ENCODE measurements at places on chromosomes 13 and 19.

DNA sequence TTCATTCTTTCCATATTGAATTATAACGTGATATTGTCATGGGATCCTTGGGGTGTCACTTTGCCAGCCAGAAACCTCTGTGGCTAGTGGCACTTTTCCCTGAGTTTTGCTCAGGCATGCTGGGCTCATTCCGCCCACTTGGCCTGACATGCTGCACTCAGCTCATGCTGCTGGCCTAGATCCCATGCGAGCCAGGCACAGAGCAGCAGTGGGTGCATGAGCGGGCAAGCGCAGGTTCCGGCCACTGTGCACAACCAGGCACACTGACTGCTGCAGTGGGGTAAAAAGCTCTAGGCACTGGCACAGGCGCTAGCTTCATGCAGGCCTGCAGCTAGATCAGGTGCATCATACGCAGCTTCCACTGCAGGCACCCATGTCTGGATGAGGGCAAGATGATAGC, 221.2 kb downstream of the MAB21L1 start:
- DNase-seq, result no peak

DNA sequence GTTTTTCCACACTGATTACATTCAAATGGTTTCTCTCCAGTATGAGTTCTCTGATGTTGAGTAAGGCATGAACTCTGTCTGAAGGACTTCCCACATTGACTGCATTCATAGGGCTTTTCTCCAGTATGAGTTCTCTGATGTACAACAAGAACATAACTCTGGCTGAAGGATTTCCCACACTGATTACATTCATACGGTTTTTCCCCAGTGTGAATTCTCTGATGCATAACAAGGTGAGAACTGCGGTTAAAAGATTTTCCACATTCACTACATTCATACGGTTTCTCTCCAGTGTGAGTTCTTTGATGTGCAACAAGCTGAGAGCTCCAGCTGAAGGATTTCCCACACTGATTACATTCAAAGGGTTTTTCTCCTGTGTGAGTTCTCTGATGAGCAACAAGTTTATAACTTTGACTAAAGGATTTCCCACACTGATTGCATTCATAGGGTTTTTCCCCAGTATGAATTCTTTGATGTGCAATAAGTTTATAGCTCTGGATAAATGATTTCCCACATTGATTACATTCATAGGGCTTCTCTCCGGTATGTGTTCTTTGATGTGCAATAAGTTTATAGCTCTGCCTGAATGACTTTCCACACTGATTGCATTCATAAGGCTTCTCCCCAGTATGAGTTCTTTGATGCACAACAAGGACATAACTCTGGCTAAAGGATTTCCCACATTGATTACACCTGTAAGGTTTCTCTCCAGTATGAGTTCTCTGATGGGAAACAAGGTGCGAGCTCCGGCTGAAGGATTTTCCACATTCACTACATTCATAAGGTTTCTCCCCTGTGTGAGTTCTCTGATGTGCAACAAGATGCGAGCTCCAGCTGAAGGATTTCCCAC, 23.5 kb downstream of the ZNF180 start:
- no peak for DNase-seq

- no peak for DNase-seq
Measured at GRCh38 chr13:34070544-34071303, 252.8 kb downstream of the RFC3 start.

DNA sequence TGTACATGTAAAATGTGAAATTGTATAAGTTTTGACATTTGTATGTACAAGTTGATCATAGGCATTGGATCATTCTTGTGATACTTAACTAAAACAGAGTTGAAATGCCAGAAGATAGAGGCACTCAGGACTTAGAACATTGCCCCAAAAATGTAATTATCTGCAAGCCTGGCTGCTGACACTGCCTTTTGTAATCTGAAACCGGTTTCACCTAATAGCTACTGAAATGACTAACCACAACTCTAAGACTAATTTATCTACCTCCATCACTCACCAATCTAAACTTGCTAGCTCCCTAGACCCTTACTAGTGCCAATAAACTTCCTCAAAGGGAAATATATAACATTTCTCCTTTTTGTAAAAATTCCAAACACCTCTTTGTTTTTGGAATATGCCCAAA, 2596.2 kb downstream of the PCDH9 start:
- DNase-seq, result no peak

GRCh38 chr13:113493315-113493951, 2.9 kb upstream of the DCUN1D2 start:
- DNase-seq, result peak; percentile 58

DNA sequence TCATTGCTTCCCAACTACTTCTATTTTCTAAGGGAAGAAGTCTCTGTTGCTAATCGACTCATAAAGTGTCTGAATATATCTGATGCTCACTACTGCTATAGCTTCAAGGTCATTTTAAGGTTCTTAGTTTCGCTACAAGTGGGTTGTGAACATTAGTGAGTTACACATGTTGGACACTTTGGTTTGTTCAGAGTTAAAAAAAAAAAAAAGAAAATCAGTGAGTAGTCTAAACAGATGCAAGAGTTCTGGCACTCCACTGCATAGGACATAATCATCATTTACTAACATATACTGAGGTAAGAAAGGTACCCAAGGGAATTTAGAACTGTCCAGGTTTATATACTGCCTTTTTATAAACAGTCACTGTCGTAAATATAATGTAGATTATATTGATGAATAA, 108.8 kb downstream of the KLF12 start:
- no peak for DNase-seq

DNA sequence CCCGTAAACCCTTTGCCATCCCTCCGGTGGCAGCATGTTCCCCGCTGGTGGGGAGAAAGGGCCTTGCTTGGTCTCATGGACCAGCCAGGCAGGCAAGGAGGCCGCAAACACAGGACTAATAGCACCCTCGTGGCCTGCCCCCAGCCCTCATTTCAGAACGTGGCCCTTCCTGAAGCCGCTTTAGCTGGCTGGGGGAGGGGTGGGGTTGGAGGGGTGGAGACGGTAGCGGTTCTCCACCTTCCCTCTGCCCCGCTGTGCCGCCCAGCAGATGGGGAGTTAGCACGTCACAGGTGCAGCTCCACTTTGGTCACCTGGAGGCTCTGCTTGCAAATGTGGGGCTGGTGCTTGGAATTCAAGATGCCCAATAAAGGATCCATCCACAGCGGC, 59.3 kb upstream of the URI1 start:
- no peak for DNase-seq

DNA sequence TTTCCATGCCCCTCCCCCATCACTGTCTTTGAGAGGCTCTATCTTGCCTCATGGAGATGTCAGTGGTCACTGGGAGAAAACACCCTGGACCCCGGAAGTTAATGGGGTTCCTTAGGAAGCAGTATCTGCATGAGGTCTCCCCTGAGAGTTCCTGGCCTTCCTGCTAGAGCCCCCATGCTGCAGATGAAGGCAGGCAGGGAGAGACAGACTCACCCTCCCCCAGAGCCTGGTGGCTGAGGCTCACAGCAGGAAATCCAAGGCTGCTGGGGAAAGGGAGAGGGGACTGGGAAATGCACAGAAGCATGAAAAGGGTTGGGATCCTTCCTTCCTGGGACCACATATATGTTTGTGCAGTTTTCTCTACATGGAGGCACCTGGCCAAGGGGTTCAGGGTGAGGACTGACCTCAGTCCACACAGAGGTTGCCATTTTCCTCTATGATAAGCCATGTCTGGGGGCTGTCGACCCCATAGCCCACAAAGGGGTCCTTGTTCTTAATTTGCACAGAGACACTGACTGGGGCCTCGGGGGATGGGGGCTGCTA, 95.4 kb downstream of the RNASEH2B start:
- DNase-seq, result no peak

GRCh38 chr19:15926484-15926883, 7.8 kb downstream of the CYP4F11 start:
- no peak for DNase-seq

DNA sequence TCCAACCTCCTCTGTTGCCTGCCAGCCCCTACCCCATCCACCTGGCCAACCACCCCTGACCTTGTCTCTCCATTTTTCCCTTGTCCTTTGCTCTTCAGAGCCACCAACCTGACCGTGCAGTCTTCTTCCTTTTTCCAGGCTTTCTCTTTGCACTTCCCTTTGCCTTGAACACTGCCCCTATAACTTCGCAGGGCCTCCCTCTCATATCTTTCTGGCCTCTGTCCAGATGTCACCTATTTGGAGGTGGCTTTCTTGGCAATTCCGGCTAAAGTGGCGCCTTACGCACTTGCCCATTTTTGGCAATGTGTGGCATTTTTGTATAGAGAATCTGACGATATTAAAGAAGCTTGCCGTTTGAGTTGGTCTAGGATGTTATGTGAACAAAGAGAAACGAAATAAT, 844 bp downstream of the ZNF543 start:
- DNase-seq, result no peak

DNA sequence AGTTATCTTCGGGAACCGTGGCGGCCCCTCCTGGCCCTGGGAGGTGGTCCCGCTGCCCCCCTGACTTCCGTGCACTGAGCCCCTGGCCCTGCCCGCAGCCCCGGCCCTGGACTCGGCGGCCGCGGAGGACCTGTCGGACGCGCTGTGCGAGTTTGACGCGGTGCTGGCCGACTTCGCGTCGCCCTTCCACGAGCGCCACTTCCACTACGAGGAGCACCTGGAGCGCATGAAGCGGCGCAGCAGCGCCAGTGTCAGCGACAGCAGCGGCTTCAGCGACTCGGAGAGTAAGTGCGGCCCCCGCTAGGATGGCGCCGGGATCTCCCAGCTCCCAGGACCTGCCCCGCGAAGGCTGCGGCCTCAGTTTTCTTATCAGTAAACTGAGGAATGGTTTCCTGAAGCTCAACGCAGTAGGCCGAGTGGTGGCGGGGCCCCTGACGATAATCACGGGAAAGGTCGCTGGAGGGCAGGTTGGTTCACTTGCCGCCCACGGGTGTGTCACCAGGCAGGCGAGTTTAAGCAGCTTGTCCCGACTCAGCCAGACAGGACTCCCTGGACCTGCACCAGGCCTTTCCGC, 924 bp downstream of the RGCC start:
- DNase-seq, result peak; percentile 39

GRCh38 chr19:57314146-57314545, 6.1 kb upstream of the ZNF543 start:
- DNase-seq, result no peak

- no peak for DNase-seq
Measured at GRCh38 chr13:32262165-32262564, 53.0 kb downstream of the ZAR1L start.

DNA sequence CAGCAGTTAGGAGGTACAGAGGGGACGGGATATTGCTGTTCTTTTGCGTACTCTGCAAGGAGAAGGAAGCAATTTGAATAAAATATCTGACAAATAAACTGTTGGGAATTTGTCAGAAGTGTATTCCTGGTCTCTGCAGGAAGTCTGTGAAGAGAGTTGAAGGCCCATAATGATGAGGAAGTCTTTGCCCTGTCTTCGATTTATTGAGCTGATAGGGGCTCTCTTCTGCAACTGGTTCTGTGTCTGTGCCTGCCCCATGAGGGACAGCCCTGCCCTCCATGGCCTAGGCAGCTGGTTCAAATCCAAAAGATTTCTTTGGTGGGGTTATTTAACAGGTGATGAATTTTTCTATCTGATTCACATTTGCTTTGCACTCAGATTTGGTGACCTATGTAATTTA, 339.7 kb upstream of the EDNRB start:
- no peak for DNase-seq

DNA sequence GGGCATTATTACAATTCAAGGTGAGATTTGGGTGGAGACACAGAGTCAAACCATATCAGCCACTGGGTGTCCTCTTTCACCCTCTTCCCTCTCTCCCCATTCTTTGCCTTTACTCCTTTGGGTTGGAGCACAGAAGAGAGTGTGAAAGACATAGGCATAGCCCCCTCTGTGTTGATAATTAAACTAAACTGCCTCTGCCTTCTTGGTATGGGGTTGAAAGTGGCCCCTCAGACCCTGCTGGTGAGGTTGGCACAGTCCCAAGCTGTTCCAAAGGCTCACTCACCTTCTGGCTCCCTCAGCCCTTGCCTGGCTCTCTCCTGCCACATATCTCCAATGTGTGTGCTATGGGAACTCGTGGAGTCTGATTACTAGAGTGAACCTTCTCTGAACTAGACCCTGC, 210.6 kb upstream of the RXFP2 start:
- no peak for DNase-seq

GRCh38 chr13:61778531-61778930, 362.9 kb upstream of the PCDH20 start:
- DNase-seq, result no peak

GRCh38 chr19:8265872-8266271, 42.3 kb downstream of the CD320 start:
- DNase-seq, result no peak

DNA sequence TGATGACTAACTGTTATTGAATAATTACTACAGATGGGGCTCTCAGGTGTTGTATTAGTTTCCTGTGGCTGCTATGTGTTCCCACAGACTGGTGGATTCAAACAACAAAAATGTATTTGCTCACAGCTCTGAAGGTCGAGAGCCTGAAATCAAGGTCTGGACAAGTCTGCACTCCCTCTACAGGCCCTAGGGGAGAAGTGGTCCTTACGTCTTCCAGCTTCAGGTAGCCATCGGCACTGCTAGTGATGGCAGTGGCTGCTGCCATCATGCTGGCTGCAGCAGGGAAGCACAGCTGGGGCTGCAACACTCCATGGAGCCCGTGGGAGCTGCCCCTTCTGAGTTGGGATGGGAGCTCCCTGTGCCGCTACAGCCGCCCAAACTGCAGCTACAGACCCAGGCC, 1.9 kb downstream of the TEX26 start:
- DNase-seq, result no peak

DNA sequence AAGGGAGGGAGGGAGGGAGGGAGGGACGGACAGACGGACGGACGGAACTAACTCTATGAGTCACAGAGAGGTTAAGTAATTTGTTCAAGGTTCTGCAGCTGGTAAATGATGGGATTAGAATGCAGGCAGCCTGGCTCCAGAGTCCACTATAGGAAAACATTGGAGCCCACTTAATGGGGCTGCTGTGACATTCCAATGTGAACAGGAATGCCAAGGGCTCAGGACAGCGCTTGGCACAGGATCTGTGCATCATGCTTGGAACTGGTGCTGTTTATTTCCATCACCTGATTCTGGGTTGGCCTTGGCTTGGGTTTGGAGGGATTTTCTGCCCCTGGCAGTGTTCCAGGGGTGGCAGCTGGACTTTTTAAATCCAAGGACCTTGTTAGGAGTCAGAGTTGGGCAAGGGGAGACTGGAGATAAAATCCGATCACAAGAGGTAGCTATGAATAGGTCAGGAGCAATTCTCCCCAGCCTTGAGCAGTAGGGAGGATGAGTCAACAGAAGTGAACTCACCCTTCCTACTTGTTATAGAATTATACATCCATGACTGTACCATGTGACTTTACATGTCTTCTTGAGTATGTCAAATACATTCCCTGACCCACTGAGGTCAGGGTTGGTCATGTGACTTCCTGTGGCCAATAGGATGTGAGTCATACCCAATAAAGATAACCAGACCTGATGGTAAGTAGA, 7.8 kb upstream of the HIF3A start:
- DNase-seq, result no peak

Data from GM13977 (cell line).